ENCODE measurements at places on chromosomes 1 and 21. TPM values are rescaled to one million over a fixed set of nuclear protein-coding genes. Genes with fewer than 3 reads are reported as not detected.

GRCh38 chr1:35190784-35191183 is 2.2 kb downstream of the SFPQ start:
- no peak for DNase-seq
- peak overlapping the region; percentile 63 for H3K27ac ChIP-seq
- H3K27me3 ChIP-seq = no peaks in the 10 kb centered on the region
- peaks cover 60% of the 10 kb centered on the region for H3K36me3 ChIP-seq
- peak overlapping the region; percentile 85 for H3K4me3 ChIP-seq

DNA sequence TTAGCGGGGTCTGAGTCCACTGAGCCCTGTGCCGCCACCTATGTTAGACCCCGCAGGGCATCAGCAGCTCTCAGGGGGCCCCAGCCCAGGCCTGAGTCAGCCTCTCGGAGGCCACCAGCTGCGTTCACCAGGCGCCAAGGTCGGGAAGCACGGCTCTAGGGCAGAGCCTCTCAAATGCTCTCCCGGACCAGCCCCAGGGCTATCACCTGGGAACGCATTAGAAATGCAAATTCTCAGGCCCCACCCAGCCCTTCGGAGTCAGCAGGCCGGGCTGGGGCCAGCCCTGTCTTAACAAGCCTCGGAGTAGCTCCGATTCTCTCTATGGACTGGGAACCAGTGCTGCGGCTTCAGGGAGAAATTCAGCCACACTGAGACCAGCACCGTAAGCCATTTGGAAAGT is 37.2 kb upstream of the TSPEAR start:
- H3K27ac ChIP-seq = peak overlapping the region; percentile 31
- no peak for DNase-seq
- H3K27me3 ChIP-seq = peaks cover 17% of the 10 kb centered on the region
- H3K36me3 ChIP-seq = no peaks in the 10 kb centered on the region

Gene GPR137B
- total RNA-seq = 19.8 TPM

GRCh38 chr1:147912553-147912952 is 10.0 kb downstream of the GJA8 start:
- DNase-seq = no peak
- no peaks in the 10 kb centered on the region for H3K36me3 ChIP-seq
- H3K27ac ChIP-seq = no peak overlapping the region
- H3K4me1 ChIP-seq = no peaks in the 10 kb centered on the region

GRCh38 chr1:110060034-110060661 is 10.3 kb downstream of the ALX3 start:
- peaks cover 8% of the 10 kb centered on the region for H3K4me1 ChIP-seq
- DNase-seq = no peak
- H3K4me3 ChIP-seq = no peak overlapping the region
- H3K36me3 ChIP-seq = peaks cover 31% of the 10 kb centered on the region
- no peaks in the 10 kb centered on the region for H3K27me3 ChIP-seq

GRCh38 chr1:75671708-75672107 is 52.8 kb upstream of the ACADM start:
- H3K36me3 ChIP-seq = no peaks in the 10 kb centered on the region
- no peak for DNase-seq
- H3K4me3 ChIP-seq = no peak overlapping the region
- H3K27ac ChIP-seq = no peak overlapping the region
- H3K27me3 ChIP-seq = peaks cover 8% of the 10 kb centered on the region
- no peaks in the 10 kb centered on the region for H3K4me1 ChIP-seq

GRCh38 chr1:157819896-157820295 is at the start of gene FCRL1:
Gene FCRL1 (minus strand): TSS chr1:157820120. CDS start chr1:157820037, 83 bp downstream.
- H3K4me1 ChIP-seq = no peaks in the 10 kb centered on the region
- no peak for DNase-seq
- H3K36me3 ChIP-seq = no peaks in the 10 kb centered on the region
- no peak within 1 kb of the TSS for H3K4me3 ChIP-seq
